ENCODE measurements at places on chromosomes 1 and 21. TPM values are rescaled to one million over a fixed set of nuclear protein-coding genes. Genes with fewer than 3 reads are reported as not detected.

FHAD1 gene
- total RNA-seq, result under 0.01 TPM

RHD gene
- not detected for total RNA-seq

MRPS14 gene
- total RNA-seq, result 28.7 TPM

TRIM46 gene
- 4.3 TPM for total RNA-seq

MIS18A gene
- total RNA-seq, result 8.4 TPM

DCST2 gene
- not detected for total RNA-seq

CNIH3 gene
- total RNA-seq, result 19.6 TPM

MYCL gene
- total RNA-seq, result under 0.01 TPM

MNDA gene
- total RNA-seq, result not detected

SELE gene
- total RNA-seq, result under 0.01 TPM

LCE1E gene
- not detected for total RNA-seq

SLC39A1 gene
- 83.6 TPM for total RNA-seq

CELSR2 gene
- total RNA-seq, result 25.8 TPM

OR6K3 gene
- not detected for total RNA-seq

RNU1-1 gene
- total RNA-seq, result under 0.01 TPM

Measured in melanocyte of skin (primary cell).